AML-193 (cell line): ENCODE measurements at places on chromosomes 11 and 22.

DNA sequence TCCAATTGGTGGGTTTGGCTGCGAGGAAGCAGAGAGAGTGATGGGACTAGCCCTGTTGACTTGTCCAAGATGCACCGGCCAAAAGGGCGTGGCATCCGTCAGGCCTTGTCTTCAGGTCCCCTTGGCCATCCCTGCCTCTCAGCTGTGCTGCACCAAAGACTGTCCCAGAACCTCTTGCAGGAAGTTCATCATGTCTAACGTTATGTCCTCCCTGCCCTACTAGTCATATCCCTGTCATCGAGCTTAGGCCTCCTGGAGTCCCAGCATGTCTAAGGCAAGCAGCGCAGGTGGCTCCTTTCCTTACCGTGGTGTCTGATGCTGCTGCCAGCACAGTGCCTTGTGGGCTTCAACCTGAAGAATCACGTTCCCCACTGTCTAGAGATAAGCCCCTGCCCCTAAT, 51.2 kb downstream of the NECTIN1 start:
- no peak for DNase-seq

- no peak for DNase-seq
These were observed 47.6 kb downstream of the CACNA1I start for GRCh38 chr22:39617970-39618757.

GRCh38 chr11:99519095-99519494, 498.3 kb downstream of the CNTN5 start:
- DNase-seq = no peak

- DNase-seq = no peak
These were observed 1.2 kb downstream of the VEGFB start for GRCh38 chr11:64235437-64236161.

DNA sequence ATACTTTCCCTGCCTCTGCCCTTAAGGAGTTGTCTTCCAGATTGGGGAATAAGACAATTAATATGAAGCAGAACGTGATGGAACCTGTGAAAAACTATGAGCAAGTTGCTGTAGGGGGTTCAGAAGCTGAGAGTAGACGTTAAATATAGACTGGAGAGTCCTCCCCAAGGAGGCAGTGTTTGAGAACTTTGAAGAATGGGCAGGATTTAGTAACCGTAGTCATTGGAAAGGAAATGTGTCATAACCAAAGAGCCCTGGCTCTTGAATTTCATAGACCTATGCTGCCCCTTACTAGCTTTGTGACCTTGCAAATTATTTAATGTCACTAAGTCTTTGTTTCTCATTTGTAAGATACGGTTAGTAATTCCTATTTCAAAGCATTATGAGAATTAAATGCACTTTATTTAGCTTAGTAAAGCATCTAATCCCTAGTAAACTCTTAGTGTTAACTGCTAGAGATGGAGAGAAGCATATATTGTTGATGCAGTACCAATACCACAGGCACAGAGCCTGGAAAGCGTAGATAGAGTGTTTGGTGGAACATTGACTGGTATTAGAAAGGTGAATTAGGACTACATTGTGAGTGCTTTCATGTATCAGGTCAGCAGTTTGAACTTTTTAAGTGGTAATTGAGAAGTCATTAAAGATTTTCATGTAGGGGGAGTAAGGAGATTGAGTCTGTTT, 54.1 kb downstream of the MCAM start:
- DNase-seq = peak; percentile 46

- no peak for DNase-seq
These were observed 4.5 kb downstream of the FAM118A start for GRCh38 chr22:45314054-45314721.

DNA sequence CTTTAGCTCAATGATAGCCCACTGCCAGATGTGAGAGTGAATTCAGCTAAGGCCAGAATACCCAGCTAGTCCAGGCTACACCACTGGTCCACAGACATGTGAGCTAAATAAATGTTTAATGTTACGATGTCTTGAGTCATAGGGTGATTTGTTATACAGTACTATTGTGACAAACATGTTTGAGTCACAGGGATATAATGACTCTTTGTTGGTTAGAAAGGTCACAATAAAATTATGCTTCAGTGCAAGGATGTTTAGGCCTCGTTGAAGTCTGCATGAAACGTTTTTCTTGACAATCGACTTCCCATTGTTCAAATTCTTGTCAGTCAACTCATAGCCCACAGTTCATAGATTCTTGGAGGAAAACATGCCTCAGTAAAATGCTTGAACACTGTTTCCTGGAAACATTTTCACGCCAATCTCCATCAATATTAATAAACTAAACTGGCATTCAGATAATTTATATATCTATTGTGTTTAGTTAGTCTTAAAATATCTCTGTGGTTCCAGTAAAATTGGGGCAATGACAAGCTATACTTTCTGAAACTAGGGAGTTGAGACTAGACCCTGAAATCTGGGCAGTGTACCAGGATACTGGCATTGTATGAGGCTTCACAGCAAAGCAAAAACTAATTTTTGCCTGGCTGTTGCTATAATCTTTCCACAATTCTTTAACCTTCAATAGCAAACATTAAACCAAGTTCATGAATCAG, 650.8 kb upstream of the KIRREL3 start:
- DNase-seq = no peak

GRCh38 chr11:22732588-22732987, 66.2 kb downstream of the GAS2 start:
- DNase-seq = no peak

DNA sequence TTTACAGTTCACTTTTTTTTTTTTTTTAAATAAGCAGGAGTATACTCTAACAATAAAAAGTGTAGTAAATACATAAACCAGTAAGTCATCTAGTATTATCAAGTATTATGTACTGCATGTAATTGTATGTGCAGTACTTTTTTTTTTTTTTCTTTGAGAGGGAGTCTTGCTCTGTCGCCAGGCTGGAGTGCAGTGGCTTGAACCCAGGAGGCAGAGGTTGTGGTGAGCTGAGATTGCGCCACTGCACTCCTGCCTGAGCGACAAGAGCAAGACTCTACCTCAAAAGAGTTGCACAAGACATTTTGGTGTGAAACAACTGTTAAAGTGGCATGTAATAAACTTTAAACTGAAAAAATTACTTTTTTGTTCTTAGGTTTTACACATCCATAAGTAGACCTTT, 16.7 kb downstream of the BCL2L13 start:
- DNase-seq = peak; percentile 76

GRCh38 chr11:124865181-124865901, at the start of gene ROBO3:
ROBO3 (plus strand) TSS chr11:124865432; CDS start chr11:124865578, 146 bp downstream.
- DNase-seq = no peak

DNA sequence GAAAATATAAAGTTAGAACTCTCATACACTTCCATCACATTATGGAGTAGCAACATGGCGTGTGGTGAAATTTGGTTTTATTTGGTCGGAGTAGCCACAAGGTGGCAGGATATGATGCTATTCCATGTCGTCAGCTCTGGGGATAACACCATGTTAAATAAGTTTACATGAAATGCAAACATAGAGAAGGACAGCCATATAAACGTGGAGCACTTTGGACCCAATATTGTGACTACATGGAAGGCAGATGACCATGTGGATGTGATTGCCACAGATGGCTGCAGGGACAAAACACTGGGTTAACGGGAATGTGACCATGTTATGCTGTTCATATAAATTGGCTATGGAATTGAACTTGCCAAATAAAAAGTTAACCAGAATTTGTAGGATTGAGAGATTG, 21.0 kb downstream of the OR5M11 start:
- DNase-seq = no peak

DNA sequence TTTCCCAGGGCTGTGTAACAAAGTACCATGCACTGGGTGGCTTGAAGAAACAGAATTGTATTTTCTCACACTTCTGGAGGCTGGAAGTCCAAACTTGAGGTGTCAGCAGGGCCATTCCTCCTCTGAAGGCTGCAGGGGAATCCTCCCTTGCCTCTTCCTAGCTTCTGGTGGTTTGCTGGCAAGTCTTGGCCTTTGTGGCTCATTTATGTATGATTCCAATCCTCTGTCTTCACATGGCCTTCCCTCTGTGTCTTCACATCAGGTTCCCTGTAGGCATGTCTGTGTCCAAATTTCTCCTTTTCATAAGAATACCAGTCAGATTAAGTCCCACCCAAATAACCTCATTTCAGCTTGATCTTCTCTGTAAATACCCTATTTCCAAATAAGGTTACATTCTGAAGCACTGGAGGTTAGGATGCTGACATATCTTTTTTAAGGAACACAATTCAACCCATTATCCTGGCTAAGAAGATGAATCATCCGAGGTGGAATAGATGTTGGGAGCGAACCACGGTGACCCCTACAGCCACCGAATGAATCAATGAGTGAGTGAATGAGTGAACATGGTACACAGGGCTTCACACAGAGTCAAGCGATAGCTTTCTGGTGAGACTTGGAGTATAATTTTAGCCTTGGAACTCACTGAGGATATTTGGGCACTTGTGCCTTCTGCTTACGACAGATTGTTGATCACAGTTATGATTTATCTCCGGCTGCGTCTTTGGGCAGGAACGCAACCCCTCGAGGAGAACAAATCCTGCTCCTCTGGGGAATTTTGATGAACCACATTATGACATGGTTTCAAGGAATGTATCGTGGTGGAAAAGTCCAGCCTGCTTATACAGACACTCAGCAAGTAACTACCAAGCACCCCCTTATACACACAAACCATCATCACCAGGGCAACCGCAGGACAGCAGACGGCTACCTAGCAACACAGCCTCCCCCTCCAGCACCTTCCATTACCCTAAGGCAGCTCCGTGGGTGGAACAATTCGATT, 34.3 kb upstream of the MICAL2 start:
- DNase-seq = no peak

DNA sequence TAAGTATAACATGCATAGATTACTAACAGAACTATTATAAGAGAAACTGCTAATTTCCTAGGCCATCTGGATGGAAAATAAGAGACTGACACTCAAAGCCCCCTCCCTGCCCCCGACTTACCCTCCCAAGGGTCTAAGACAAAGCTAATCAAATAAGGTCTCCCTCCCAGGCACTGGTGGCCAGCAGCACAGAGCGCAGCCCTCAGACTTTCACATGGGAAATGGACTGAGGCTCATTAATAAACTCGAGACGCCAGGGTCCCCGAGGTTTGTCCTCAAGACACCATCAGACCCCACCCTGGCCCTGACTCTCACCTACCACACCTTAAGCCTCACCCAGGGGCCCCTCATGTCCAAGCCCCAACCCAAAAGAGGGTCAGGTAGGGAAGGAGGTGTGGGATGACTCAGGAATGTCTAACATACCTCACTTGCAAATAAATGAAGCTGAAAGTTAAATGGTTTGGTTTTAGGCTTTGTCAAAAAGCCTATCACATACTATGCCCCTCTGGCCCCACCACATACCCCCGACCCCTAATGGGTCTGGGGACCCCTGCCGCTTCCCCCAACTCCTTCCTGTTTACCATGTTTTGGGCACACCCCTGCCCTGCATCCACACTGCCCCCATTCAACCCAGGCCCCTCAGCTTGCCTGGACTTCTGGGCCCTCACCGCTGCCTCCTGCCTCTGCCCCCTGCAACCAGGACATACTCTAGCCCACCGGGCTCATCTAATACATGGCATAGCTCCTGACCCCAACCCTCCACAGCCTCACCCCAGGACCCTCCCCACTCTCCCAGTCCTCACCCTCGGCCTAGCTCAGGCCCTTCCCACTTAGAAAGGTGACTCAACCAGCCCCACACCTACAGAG, 11.4 kb downstream of the ARAP1 start:
- DNase-seq = no peak

DNA sequence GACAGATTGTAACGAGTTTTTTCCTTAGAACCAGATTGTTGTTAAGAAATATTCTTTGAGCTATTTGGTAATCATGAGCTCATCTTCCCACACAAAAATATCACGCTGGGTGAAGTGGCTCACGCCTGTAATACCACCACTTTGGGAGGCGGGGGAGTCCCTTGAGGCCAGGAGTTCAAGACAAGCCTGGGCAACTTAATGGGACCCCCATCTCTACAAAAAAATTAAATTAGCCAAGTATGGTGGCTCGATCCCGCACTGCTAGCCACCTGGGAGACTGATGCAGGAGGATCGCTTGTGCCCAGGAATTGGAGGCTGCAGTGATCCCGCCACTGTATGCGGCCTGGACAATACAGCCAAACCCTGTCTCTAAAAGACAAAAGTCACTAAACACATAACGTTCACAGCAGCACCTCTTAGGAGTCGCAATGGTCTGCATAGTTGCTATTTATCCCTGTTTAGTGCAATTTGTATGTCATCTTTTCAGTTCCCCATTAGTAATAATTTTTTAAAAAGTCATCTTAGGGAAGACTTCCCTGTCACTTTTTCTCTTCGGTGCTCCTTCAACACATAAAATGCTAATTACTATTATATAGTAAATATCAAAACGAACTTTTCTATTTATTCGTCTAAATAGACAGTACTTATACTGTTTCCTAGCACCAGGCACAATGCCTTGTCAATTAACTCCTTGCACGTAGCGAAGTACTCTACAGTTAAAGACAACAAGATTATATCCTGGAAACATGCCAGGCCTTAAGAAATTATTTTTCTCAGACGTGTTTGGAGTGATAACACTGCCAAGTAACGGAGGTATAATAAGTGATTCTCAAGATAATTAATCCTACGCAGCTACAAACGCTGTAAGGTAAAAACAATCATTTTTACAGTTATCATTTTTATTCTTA, 1.1 kb downstream of the ST13 start:
- DNase-seq = peak; percentile 7

DNA sequence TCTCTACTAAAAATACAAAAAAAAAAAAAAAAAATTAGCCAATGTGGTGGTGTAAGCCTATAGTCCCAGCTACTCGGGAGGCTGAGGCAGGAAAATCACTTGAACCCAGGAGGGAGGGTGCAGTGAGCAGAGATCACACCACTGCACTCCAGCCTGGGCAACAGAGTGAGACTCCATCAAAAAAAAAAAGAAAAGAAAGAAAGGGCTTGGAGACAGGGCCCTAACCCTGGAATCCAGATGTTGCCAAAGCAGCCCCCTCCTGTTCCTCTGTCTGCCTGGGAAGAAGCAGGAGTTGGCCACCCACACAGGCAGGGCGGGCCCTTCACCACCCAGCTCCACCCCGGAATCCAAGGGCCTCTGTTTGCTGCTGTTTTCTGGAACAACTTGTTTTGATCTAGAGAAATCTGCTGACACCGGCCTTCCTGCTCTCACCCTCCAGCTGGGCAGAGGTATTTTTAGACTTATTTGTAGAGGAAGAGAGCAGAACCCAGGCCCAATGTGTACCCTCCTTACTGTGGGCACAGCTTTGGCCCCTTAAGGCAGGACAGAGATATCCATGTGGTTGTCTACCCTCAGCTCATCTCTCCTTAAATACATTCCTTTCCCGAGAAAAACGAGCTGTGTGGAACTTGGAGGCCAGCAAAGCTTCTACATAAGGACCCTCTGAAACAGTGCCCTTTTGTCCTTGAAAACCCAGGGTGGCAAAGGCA, 2.7 kb upstream of the NEAT1 start:
- peak; percentile 57 for DNase-seq

DNA sequence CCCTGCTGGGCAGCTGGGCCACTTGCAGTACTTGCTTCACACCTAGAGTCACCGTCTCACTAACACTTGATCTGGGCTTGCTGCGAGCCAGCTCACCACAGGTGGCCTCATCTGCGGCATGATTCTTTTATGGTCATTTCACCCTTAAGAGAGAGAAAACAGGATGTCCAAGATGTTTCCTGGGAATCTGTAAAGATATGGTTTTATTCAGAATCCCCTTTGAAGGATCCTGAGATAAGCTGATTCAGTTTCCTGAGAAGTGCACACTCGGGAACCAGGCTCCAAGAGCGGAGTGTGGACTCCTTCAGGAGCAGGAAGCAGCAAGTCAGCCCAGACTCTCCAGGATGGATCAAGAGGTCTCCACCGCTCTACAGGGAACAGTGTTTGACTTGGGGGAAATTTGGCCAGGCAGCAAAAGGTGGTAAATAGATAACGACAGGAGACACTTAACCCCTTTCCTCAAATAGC, 21.8 kb upstream of the TP53AIP1 start:
- DNase-seq = no peak

- no peak for DNase-seq
These were observed 98.7 kb downstream of the MORC2 start for GRCh38 chr22:30869667-30870395.
